Uterus (tissue), 4 donors: ENCODE measurements at places on chromosomes 7 and 10. TPM values are rescaled to one million over a fixed set of nuclear protein-coding genes. Genes with fewer than 3 reads are reported as not detected.

The TWIST1 gene
- 26.6 TPM for total RNA-seq

The CARD11 gene
- not detected for total RNA-seq

The IGF2BP3 gene
- 45.8 TPM for total RNA-seq

The SPDYE5 gene
- not detected for total RNA-seq

The NXPH1 gene
- total RNA-seq: not detected

The SRGN gene
- total RNA-seq: 92.5 TPM

The NACAD gene
- total RNA-seq: 26.9 TPM

The CPA2 gene
- total RNA-seq: 1.2 TPM

The SPRN gene
- total RNA-seq: not detected

The INSYN2A gene
- 0.48 TPM for total RNA-seq

The XRCC2 gene
- total RNA-seq: 8.7 TPM

The HELLS gene
- 4.4 TPM for total RNA-seq

The UTF1 gene
- total RNA-seq: not detected

The AKR1C8 gene
- not detected for total RNA-seq

The KCP gene
- not detected for total RNA-seq

The KCNIP2 gene
- total RNA-seq: not detected

The TMEM236 gene
- total RNA-seq: 0.73 TPM

The UCN3 gene
- total RNA-seq: not detected

The TMEM130 gene
- not detected for total RNA-seq

The TMEM178B gene
- not detected for total RNA-seq

The FKBP6 gene
- total RNA-seq: not detected

The MAT1A gene
- not detected for total RNA-seq

The SHLD2 gene
- 61.6 TPM for total RNA-seq

The PILRB gene
- total RNA-seq: 58.5 TPM

The SEMA3E gene
- 3.3 TPM for total RNA-seq

The SPDYE16 gene
- 3.6 TPM for total RNA-seq

The CHST15 gene
- total RNA-seq: 21.2 TPM

The HK1 gene
- total RNA-seq: 59.2 TPM

The HOXA6 gene
- 19.1 TPM for total RNA-seq

The SUN3 gene
- not detected for total RNA-seq
